ENCODE measurements at places on chromosomes 16 and 17.

DNA sequence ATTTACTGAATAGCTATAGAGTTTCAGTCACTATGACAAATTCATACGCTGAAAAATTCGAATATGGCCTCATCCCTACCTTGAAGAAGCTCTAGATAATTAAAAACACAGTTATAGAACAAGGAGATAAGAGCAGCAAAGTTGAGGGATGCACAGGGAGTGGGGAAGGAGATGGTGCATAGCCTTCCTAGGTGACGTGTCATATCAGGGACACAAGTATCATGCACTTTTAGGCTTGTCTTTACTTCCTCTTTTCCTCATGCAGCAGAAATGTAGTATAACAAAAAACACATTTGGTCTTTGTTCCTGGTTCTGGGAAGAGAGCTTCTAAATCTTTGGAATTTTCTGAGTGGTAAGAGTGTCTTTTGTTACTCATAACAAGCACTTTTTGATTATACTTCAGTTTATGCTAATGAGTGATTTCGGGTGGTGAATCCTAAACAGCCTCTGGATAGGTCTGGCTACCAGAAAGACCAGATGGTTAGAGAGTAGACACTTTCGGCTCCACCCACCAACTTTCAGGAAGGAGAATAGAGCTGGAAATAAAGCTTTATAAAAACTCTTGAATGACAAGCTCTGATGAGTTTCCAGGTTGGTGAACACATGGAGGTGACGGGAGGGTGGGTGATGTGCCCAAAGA is 341.4 kb downstream of the UTP18 start:
- DNase-seq = no peak

DNA sequence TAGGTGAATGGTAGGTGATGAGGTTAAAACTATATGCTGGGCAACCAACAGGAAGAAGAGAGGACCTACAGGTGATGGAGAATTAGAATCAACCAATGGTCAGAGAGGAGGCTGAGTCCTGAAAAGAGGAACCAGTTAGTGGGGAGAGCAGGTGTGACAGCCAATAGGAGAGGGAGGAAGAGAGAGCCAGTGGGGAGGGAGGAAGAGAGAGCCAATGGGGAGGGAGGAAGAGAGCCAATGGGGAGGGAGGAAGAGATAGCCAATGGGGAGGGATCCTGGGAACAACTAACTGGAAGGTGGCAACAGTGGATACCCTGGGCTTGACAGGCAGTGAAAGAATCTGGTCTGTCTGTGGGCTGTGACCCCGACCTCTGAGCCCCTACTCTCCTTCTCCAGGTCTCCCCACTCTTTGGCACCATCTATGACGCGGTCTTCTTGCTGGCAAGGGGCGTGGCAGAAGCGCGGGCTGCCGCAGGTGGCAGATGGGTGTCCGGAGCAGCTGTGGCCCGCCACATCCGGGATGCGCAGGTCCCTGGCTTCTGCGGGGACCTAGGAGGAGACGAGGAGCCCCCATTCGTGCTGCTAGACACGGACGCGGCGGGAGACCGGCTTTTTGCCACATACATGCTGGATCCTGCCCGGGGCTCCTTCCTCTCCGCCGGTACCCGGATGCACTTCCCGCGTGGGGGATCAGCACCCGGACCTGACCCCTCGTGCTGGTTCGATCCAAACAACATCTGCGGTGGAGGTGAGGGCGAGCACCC is 3.7 kb downstream of the GUCY2D start:
- DNase-seq = no peak

DNA sequence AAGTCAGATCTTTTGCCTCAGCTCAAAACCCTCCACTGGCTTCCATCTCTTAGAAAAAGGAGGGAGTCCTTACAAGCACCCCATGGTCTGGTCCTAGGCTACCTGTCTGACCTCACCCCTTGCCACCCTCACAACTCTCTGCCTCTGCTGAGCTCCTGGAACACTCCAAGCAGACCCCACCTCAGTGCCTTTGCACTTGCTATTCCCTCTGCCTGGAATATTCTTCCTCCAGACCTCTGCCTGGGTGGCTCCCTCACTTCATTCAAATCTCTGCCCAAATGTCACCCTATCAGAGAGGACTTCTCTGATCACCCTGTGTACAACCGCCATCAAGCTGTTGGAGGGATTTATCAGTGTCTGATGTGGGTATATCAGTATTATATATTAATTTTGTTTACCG is 37.4 kb downstream of the PMFBP1 start:
- DNase-seq = no peak

DNA sequence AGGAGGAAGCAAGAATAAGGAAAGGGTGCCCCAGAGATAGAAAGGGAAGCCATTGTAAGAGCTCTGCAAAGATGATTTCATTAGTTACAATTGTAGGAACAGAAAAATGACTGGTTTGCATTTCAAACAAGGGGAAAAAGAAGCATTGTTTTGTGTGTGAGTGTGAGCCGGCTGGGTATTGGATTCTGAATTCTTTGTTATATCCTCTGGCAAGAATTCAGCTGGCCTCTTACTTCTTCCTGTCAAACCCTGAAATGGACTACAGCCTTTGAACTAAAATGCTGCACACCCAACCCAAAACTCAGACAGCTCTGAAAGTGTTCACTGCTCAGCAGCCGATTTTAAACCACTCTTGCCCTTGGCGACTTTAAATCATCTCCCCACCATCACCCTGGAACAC is 461.3 kb downstream of the PMP22 start:
- no peak for DNase-seq

DNA sequence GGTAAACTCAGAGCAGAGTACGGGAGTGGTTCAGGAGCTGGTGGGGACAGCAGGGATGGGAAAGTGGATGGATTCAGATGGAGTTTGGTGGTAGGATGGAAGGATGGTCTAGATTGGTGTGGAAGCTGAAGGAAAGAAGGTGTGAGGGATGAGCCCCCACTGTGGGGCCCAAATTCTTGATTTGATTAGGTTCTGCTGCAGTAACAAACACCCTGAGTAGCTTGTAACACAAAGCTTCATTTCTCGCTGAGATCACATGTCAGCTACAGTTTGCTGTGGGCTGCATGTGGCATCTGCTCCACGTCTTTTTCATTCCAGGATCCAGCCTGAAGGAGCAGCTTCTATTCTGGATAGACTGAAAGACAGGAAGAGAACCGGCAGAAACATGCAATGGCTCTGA is 143.8 kb downstream of the IRX3 start:
- DNase-seq = no peak

GRCh38 chr17:66387392-66387981 is 85.1 kb downstream of the PRKCA start:
- DNase-seq = no peak

- DNase-seq = no peak
Measured at GRCh38 chr17:77318021-77318420, 177.3 kb downstream of the SEC14L1 start.

DNA sequence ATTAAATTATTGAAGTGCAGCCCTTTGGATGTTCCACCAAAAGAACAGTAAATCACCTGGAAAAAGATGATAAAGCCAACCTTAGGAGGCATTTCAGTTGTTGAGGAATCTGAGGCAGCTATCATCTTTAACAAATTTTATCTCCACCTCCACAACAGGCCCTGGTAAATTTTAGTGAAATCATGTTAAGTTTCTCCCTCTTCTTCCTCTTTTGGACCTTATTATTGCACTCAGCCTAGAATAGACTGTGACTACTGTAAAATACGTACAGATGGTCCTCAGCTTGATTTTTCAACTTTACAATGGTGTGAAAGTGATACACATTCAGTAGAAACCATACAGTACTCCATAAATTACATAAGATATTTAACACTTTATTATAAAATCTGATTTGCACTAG is 90.3 kb downstream of the USP32 start:
- DNase-seq = no peak
